ENCODE measurements at places on chromosomes 12 and 14.
A peak's percentile ranks its signal among the peaks of the same experiment; 100 is the strongest.

DNA sequence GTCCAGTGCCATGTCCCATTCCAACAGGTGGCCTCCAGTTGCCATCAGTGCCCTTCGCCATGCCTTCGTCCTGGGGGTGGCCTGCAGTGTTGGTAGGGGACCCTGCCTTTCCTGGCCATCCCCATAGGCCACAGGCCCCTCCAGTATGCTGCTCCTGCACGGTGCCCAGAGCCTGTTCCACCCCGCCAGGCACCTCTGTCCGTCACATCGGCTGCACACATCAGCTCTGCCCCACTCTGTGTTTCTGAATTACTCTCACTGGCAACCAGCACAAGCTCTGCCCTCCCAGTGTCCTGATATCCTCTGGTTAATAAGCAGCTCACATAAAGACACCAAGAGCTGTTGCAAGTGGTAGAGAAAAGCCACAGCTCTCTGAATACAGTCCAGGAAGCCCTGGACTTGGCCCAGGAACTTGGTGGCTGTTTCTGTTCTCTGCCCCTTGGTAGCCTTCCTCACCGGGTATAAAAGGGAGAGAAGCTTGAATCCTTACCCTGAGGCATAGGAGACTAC, 31.3 kb upstream of the ATP2A2 start:
- DNase-seq: no peak

- DNase-seq: no peak
Measured at GRCh38 chr14:76227450-76228050, 75.8 kb downstream of the GPATCH2L start.

DNA sequence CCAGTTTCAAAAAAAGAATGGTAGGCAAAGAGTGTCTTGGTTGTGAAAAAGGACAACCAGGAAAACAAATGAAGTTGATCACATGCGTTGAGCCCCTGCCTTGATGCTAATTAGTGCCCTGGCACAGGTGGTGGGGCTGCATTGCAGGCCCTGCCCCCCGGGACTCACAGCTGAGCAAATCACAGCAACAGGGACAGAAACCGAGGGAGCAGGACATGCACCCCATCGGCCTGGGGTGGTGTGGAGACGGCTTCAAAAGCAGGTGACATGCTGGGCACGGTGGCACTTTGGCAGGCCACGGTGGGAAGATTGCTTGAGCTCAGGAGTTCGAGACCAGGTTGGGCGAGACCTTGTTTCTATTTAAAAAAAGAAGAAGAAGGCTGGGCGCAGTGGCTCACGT, 1.1 kb upstream of the PAPLN start:
- DNase-seq: no peak

GRCh38 chr14:104882991-104883660, 18.1 kb downstream of the CEP170B start:
- DNase-seq: no peak

GRCh38 chr12:1839956-1840951, 19.9 kb downstream of the LRTM2 start:
- no peak for DNase-seq

DNA sequence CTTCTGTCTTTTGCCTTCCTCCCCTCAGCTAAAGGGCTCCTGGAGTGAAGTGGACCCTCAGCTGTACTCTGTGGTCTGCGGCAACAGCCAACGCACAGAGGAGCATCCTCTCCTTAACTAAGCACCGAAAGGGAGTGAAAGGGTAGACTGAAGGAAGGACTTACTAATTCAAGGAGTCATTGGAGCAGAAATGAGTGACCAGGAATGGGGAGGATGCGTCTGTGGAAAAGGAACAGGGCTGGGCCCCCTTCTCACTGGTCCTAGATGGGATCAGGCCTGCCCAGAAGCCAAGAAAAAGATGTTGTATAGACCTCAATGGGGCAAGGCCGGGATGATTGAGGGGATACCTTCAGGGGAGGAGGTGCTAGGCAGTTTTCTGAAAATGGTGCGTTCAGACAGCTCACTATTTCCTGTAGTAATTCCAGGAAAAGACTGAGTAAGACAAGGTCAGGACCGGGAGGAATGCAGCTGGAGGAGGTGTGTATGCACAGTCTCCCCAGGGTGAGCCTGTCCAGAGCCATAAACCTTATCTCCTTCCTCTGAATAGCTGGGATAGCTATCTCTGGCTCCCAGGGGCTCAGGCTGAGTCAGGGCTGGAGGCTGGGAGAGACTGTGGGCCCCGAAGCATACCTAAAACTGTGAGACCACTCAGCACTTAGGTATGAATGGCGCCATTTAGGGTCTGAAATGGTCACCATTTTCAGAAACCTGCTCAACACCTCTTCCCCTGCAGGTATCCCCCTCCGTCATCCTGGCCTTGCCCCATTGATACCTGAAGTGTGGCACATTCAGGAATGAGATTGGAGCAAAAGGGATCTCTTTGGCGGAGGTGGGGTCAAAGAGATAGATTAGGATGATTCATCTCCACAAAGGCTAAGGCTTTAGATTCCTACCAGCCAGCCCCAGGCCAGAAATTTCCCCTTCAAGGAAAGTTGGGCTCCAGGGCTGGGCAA, 20.2 kb upstream of the KRT8 start:
- DNase-seq: no peak

GRCh38 chr12:1502379-1502720, 92.0 kb downstream of the FBXL14 start:
- DNase-seq: no peak

DNA sequence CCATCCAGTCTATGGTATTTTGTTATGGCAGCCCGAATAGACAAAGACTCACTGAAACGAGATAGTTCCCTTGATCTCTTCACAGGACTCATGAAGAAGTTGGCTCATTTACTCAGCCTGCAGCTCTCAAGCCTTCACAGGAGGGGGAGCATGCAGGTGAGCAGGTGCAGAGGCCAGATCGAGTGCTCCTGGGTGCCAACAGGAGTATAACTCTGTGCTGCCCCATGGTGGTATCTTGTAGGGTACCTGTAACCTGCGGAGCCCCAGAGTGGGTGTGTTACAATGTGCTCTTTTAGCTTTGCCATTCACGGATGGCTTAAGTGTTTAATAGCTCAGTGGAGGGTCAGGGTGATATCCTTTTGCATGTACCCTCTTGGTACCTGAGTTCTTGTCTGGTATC, 159.5 kb downstream of the METTL25 start:
- no peak for DNase-seq

DNA sequence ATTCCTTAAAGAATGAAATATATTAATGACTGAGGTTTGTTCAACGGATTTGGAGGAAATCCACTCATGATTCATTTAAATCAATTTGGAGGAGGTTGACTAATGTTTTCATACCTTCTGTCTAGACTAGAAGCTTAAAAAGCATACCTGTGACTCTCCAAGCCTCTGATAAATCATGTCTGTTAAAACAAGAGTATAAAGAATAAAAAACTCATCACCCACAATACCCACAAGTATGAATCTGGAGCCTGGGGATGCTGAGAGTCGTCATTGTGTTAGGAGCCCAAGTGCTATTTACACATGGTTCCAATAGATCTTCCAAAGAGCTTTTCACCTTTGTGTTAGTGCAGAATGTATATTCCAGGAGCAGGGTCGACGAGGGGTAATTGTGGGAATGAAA, 86.8 kb upstream of the ADAMTS20 start:
- DNase-seq: no peak

- no peak for DNase-seq
Measured at GRCh38 chr12:92143686-92144630, 1.7 kb downstream of the BTG1 start.

- DNase-seq: no peak
Measured at GRCh38 chr12:62919838-62920237, 15.1 kb downstream of the PPM1H start.

DNA sequence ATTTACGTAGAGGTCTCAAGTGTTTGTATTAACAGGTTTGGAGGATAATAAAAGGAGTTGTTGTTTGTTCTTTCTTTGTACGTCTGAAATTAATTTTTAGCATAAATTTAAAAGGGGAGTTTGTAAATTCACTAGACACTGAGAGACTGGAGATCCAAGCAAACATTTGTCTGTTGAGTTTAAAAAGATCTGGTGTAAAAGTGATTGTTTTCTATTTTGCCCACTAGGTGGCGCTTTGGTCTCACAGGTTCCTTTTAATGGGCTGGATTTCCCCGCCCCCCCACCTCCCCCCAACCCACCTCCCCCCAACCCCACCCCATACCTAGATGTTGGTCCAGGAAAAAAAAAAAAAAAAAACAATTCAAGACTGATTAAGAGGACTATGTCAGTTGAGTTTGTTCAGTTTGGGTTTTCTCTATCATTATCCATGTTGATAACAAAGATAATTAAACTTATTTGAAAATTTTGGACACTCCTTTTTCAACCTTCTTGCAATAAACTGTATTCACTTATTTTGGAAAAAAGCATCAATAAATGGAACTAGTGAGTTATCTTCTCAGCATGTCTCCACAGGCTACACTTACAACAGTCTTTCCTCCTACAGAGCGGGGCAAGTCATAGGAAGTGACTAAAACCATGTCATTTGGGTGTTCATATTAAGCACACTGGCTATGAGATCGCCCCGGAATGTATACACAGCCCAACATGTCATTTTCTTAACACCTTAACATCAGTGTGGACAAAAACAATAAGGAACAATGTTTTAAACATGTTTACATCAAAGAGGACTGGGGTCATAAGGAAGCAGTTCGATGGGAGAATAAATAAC, 841.1 kb downstream of the NRXN3 start:
- no peak for DNase-seq

DNA sequence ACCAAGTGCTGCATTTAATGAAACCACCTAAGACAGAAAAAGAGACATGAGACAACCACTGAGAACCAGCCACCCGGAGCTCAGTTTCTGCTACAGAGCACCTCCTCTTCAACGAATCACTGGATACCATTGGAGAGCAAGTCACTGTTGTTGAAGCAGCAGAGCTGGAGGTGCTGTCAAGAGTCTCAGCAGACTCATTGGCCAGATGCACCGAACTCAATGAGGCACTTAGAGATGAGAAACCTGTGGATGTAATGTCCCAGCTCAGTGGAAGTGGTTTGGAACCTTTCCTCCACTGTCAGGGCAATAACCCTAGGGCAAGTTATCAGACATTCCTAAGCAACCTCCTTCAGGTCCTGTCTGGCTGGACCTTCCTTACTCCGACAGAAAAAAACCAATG, 13.1 kb downstream of the NPC2 start:
- no peak for DNase-seq

- DNase-seq: no peak
Measured at GRCh38 chr12:27048822-27049752, 26.7 kb downstream of the MED21 start.

DNA sequence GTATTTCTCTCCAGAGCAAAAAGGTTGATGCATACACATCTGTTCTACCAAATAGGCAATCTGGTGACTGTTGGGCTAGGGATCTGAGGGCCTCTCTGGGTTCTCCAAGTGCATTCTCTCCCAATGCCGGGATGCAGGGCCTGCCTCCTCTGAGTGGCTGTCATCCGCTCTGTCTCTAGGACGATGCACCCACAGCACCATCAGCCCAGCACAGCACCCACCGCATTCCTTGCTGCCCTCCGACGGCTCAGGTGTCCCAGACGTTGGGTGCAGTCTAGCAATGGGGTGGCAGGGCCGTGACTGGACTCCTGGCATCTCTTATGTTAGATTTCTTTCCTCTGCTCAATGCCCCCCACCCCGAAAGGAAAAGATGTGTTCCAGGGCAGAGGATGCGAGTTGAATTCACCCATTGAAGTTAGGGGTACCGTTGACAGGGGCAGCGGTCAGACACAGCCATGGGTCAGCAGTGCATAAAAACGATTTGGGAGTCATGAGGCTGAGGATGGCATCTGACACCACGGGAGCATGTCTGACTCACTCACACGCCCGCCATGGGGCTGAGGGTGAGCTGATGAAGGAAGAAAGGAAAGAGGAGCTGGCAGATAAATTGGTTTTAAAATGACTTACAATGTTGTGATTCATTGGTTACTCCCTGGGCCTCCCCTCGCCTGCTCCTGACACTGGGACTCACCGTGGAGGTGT, 93.2 kb upstream of the C14orf180 start:
- DNase-seq: no peak

DNA sequence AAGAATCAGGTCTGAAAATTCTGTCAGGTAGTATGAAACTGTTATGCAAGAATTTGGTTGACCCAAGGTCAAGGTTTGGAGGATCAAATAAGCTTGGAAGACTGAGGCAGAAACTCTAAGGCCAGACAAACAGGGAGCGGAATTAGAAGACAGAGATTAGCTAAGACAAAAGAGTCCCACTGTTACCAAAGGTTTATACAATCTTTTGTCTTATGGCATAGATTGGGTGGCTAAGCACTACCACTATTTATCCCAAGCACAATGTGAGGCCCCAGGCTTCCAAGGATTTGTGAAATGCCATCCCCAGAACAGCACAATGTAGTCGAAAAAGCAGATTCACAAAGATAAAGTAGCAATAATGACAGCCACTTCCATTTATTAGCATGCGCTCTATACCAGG, 311.2 kb downstream of the SEC23A start:
- DNase-seq: no peak

DNA sequence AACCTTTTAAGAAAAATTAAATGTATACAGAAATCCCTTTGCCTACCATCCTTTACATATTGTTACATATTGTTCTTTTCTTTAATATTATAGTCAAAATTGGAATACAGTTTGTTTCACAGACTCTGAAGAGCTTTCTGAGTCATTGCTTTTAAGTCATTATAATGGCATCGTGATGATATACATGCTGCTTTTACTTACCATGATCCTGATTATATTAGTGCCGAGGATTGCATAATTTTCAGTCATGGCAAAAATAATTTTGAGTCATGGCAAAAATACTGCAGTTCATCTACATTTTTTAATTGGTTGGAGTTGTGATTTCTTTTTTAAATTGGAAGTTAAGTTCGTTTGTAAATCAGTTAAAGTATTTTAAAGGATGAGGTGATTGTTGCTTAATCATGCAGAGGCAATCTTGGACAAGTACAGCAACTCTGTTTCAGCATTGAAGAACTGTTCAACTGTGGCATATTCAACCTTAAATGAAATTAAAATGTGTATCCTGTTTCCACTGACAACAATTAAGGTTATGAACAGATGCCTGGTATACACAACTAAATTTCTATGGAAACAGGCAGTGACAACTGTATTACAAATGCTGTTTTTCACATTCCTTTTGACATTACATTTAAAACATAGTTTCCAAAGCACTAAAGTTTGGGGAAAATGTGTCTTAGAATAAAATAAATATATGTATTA, 142.3 kb downstream of the PCNX1 start:
- no peak for DNase-seq

DNA sequence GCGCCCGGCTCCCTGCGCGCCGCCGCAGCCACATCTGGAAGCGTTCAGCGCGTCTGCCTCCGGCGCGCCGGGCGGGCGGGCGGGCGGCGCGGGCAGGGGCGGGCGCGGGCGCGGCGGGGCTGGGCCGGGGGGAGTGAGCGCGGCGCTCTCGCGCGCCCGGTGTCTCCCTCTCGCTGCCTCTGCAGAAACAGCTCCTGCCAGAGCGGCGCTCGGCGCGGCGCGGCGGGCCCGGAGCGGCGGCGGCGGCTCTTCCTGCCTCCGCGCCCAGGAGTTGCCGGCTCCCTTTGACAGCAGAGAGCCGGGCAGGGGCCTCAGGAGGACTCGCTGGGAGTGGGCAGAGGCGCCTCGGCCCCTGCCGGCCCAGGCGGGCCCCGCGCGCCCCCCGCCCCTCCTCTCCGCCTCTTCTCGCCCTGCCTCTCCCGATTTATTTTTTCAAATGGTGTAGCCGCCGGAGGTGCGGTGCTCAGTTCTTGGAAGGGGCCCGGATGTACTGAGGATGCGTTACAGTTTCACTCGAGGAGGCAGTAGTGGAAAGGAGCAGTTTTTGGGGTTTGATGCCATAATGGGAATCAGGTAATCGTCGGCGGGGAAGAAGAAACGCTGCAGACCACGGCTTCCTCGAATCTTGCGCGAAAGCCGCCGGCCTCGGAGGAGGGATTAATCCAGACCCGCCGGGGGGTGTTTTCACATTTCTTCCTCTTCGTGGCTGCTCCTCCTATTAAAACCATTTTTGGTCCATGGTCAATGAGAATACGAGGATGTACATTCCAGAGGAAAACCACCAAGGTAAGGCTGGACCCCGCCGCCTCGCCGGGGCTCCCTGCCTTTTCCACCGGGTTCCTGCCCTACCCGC, at the start of gene CACNA1C:
Gene CACNA1C (plus strand): TSS at position 162 of the 853 bp plus-strand sequence. CDS start 576 bp downstream, at position 738.
- DNase-seq: peak; percentile 51
